ENCODE measurements at places on chromosomes 6 and 20. TPM values are rescaled to one million over a fixed set of nuclear protein-coding genes. Genes with fewer than 3 reads are reported as not detected.

Gene BEND3
- total RNA-seq, result 6.3 TPM

Gene SLC44A4
- total RNA-seq, result not detected

DNA sequence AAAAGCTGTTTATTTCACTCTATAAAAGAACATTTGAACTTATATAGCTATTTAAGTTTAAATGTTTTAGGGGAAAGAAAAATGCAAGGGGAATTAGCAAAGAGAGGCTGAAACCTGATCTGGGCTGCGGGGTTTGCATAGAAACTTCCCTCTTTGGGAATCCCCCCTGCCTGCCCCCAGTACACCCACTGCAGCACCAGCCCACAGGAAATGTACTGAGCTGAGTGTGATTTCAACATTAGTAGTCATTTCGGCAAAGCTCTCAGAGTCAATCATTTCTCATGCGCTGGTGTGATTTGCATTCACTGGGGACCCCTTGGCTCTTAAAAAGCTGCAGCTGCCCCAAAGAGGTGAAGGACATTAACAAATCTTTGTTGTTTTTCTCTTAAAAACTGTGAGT lies 859.4 kb downstream of the MAFB start:
- DNase-seq, result peak; percentile 36

DNA sequence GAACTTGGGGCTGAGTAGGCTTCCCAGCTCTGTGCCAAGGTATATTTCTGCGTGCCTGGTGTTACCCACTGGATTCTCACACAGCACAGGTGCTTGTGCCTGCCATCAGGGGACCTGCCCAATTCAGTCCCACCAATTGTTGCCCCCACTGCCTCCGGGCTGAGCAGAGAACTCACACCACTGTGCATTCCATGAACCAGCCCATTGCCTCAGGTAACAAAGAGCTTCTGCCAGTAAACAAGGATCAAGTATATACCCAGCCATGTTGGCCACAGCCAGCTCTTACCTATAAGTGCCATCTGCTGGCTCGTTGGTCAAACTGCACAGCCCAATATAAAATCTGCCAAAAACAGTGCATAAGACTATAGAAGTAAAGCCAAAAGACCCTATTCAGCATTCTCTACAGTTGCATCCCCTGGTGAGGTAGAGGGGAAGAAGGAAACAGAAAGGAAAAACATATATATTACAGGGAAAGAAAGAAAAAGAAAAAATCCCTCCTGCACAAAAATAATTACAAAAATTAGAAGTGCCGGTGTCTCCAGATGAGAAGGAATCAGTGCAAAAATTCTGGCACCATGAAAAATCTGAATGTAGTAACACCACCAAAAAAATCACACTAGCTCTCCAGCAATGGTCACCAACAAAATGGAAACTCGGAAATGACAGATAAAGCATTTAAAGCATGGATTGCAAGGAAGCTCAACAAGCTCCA lies 241.4 kb downstream of the IBTK start:
- peak; percentile 4 for DNase-seq

- no peak for DNase-seq
Measured at GRCh38 chr20:40811660-40812414, 122.8 kb upstream of the MAFB start.

Gene PTCHD4
- not detected for total RNA-seq

DNA sequence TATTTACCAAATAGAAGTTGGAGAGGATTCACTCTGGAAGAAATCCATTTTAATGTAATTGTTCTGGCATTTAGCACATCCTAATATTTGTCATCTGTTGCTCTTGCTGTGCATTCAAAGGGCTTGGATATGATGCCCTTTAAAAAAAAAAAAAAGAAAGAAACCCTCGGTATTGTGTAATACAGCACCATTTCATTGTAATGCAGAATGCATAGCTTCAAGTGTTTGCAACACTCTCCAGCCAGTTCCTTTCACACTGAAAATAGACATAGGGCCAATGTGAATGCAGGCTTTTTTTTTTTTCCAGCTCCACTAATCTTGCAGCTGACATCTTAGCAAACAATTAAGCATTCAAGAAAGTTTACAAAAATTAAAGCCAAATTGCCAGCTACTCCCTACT lies 197.4 kb upstream of the POU3F2 start:
- no peak for DNase-seq

- DNase-seq, result no peak
Measured at GRCh38 chr6:149680503-149680902, 32.0 kb upstream of the KATNA1 start.

- no peak for DNase-seq
Measured at GRCh38 chr20:56166781-56167465, 81.6 kb upstream of the MC3R start.

GRCh38 chr6:87660226-87660911 lies 41.7 kb downstream of the AKIRIN2 start:
- DNase-seq, result no peak

- no peak for DNase-seq
Measured at GRCh38 chr6:131225127-131225526, 89.9 kb downstream of the AKAP7 start.

DNA sequence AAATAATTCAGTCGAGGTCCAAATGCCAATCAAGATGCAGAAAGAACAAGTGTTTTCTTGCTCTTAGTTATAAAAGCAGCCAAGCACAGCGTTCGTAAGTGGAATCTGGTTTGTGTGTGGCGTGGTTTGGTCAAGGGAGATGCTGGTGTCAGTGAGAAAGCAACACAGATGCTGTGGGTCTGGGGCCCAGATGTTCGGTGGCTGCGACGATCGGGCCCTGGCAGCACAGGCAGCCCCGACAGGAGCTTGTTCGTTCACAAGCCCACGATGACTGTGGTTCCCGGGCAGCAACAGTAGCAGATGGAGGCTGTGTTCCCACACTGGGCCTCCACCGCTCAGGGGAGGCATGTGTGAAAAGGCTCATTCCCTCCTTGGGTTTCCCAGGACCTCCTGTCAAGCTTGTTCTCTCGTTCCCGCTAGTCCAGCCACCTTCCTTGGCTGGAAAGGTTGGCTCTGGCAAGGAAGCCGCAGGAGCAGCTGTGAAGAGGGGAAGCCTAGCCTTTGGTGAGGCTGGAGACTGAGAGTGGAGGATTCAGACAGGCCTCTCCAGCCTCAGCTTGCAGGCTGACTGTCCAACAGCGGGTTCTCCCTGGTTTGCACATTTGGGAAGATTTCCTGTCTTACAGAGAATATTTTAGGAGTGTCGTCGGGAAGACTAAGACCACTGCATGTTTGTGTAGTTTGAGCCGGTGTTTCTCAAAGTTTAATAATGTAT lies 304.7 kb downstream of the QKI start:
- no peak for DNase-seq

DNA sequence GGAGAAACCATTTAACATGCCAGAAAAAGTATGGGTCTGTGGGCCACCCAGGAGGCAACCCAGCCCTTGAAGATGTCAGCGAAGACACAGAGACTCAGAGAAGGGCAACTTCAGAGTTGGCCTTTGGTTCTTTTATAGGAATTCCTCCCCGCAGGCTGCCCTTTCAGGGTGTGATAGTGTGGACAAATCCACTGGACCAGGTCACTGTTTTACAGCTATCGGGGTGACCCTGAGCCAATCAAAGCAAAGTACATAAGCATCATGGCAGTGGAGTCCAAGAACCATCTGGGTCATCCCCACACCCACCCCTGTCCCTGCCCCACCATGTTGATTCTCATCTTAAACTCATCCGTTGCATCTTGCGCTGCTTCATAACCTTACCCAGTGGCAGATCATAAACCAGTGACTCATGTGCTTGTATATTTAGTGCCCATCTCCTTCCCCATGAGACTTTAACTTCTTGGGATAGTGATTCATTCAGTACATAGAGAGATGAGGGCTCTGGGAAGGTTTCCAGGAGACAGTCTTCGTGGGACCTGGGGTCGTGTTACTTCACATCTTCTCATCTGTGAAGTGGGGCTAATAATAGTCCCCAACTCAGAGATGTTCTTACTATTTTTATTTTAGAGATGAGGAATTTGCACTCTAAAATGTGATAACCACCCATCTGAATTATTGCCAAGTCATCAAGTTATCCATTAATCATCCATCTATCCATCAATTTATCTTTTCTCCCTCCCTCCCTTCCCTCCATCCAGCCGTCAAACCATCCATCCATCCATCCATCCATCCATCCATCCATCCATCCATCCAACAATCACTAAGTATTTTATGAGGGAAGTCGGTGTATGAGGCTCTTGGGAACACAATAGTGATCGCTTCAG lies 51.0 kb downstream of the EDN3 start:
- no peak for DNase-seq

Gene TGM3
- not detected for total RNA-seq

DNA sequence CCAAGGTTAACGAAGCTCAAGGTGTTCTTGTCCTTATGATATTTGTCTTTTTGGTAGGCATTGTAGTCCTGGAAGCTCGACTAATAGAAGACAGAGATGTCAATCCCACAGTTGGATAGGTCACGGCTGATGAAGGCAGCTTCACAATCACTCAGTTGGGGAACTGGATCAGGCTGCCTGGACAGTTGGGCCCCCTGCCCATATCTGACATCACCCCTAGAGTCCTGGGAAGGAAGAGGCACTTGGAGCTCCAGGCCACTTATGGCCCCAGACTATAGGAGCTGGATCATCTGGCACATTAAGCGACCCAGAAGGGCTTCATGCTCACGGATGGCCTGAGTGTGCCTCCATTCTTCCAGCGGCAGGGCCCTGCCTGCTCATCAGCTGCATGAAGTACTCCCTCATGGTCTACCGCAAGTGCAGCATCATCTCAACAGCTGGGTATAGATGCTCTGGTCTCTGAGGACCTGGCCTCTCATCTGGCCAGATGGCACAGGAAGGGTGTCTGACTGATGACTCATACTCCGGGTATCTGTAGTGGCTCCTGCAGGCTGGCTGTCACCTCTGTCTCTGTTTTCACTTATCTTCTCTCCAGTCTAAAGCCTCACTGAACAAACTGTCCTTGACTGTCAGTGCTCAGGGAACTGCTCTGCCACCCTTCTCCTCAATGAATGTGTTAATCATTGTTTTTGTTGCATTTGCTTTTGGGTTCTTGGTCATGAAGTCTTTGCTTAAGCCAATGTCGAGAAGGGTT lies 29.2 kb upstream of the SSR1 start:
- DNase-seq, result peak; percentile 9

- DNase-seq, result no peak
Measured at GRCh38 chr6:108884211-108885059, 36.2 kb downstream of the ARMC2 start.

DNA sequence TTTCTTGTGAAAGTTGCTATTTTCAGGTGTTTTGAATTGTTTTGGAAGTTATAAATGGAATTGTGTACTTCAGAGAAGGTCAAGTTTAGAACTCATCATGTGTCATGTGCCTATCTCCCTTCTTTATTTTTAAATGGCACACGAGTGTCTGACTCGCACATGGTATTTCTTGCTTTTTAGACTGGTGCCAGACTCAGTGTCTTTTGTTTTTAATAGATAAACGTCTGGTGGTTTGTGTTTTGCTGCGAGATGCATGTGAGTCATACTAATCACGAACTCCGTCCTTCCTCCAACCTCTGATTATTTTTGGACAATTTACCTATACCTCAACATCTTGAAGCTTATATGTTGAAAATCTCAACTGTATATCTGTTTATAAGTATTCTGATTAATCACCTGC lies 292.1 kb downstream of the CDKAL1 start:
- no peak for DNase-seq

DNA sequence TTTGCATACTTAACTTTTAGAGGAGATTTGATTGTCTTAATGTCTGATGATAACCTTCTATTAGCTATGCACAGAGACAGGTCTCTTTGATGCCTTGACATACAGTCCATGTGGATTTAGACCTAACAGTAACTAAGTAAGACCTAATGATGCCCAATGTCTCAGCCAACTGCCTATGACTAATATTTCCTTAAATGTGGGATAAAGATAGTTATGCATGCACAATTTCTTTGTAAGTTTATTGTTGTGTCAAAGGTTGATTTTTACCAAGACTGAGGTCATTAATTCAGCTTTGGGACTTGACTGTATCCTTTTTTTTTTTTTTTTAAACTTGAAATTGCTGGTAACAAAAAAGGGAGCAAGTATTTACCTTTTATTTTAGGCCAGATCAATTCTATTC lies 450.0 kb downstream of the HAO1 start:
- no peak for DNase-seq

Gene USP49
- 5.9 TPM for total RNA-seq

DNA sequence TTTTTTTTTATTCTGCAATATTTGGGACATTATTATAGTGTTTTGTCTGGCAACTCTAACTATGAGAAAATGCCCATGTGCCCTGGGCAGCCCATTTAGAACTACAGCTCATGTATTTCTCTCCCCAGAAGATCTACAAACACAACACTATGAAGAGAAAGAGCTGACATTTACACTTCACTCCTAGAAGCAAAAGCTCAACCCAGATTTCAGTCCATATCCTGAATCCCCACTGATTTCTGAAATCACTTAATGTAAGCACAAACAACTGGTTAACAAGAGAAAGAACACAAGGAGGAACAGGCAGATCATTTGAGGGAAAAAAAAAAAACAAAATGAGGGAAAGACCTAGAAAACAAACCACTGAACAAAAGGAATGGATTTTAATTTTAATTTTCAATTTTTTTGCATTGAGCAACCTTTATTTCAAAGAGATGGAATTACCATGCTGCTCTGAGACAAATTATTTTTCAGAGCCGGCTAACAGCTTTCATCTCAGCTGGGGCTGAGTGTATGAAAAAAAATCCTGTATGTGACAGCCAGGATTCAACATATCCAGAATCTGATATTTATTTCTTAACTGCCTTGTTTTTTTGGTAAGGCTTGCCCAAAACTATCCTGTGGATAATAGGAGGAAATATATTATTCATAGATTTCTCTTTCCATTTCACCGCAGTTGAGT lies 32.5 kb downstream of the KIAA0319 start:
- DNase-seq, result no peak

Gene CDSN
- not detected for total RNA-seq

DNA sequence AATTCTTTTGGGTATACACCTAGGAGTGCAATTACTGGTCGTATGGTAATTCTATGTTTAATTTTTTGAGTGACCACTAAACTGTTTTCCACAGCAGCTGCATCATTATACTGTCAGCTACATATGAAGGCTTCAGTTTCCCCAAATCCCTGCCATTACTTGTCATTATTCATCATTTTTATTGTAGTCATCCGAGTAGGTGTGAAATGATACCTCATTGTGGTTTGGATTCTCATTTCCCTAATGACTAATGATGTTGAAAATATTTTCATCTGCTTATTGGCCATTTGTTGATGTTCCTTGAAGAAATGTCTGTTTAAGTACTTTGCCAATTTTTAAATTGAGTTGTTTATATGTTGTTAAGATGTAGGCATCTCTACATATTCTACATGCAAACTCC lies 633.6 kb upstream of the IMPG1 start:
- no peak for DNase-seq

GRCh38 chr6:44166591-44167184 lies 8.1 kb downstream of the CAPN11 start:
- peak; percentile 23 for DNase-seq

Gene FGD2
- total RNA-seq, result 1.4 TPM

Gene MAP7
- 0.67 TPM for total RNA-seq

DNA sequence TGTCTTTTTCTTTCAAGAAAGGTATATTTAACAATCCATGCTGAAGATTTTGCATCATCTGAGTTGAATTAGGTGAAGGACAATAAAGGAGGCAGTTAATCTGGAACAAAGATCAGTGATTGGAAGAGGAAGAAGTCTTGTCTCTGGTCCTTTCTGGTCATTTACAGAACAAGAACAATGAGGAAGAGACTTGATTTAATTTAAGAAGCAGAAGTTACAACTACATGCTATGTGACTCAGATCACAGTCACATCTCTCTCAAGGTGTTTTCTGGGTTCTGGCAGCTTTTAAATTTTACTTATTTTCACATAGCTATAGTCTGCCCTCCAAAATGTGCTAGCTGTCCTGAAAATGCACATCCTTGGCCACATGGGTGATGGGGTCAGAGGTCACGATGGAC lies 53.5 kb upstream of the DEK start:
- DNase-seq, result no peak
